ENCODE measurements at places on chromosomes 12 and 14.

- DNase-seq: no peak
Measured at GRCh38 chr14:101030586-101030985, 127.1 kb upstream of the RTL1 start.

GRCh38 chr12:16669756-16670155 lies 63.8 kb upstream of the LMO3 start:
- DNase-seq: no peak

- DNase-seq: no peak
Measured at GRCh38 chr12:127559349-127560040, 707.5 kb upstream of the TMEM132C start.

- no peak for DNase-seq
Measured at GRCh38 chr12:62728741-62729140, 206.2 kb downstream of the PPM1H start.

All from muscle of back (tissue), 13 donors.